ENCODE measurements at places on chromosomes 16 and 17. TPM values are rescaled to one million over a fixed set of nuclear protein-coding genes. Genes with fewer than 3 reads are reported as not detected.

CD7 gene
- 7.1 TPM for total RNA-seq

ITGB3 gene
- 10.5 TPM for total RNA-seq

ABCC11 gene
- not detected for total RNA-seq

VPS4A gene
- 24.5 TPM for total RNA-seq

DNA sequence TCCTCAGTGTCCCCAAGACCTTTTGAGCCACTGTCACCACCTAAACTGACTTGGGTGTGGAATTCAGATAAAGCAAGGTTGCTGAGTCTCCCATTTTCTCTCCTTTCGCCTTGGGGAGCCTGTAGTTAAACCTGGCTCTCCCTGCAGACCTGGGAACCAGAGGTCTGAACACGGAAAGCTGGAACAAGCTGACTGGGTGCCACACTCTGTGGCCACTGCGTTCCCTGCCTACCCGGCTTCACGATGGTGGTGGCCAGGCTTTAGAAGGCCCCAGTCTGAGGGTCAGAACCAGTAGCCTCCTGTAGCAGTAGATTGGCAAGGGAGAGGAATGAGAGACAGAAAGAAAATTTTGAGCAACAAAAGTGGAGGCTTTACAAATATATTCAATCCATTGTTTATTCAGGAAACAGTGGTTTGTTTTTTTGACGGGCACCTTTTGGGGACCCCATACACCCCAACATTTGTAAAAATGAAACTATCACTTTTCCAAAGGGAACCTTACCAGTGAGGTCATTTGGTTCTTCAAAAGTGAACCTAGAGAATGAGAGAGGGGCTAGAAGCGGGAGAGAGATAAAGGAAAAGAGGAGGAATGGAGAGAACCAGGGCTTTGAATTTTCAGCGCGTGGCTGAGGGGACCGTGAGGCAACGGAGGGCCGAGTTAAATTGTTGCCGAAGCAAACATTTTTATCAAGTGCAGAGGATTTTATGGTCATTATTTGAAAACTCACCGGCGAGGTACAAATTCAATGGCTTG is 1.8 kb upstream of the HOXB8 start:
- no peak for DNase-seq

DNA sequence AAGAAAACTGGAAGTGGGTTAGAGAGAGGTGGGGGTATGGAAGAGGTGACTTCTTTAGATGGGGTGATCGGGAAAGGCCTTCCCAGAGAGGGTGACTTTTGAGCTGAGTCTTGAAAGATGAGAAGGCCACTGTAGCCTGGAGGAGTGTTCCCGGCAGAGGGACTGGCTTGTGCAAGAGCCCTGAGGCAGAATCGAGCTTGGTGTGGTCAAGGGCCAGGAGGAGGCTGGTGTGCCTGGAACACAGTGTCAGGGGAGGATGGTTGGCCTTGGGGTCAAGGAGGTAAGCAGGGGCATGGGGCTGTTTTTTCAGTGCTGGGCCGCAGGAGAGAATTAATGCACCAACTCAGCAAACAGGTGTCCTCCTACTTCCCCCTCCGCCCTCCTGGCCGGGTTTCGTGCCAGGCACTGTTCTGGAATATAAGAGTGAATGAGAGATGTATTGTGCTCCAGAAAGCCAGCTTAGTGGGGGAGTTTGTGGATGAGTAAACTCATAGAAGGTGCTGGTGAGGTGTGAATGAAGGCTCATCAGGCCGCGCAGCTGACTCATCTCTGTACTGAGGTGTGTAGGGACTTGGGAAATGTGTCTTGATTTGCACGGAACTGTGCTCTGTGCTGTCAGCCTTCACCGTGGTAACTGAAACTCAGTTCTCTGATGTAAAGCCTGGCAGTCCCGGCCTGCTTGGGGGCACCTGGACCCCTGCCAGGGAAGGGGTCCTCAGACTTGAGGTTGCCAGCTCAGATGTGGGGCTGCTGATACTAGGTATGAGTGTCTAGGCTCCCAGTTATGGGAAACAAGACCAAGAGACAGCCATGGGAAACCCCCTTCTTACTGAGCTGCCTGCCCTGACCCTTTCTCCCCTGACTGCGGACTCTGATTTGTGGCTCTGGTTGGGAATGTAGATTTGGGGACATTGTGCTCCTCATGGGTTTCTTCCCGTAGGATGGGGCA is 15.3 kb downstream of the KSR1 start:
- DNase-seq = no peak
